ENCODE measurements at places on chromosomes 3 and 15.

DNA sequence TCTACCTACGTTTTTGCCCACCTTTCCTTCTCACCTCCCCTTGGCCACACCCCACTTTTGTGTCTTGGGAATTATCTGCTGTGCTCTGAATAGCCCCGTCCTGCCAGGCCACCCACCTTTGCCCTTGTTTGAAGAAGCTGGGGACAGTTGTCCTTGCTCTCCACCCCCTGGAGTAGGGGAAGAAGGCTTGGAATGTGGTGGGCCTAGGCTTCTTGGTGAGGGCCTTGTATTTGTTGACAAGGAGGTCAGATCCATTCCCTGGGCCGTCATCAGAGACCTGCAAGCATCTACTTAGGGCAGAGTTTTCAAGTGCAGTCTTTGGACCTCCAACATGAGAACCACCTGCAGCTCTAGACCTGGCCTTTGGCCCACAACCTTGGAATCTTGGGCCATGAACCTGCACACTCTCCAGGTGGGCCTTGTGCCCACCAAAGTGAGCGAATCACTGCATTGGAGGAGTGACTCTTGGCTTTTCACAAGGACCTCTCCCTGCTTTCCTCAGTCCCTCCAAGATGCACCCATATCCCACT, 160.6 kb downstream of the APBA2 start:
- no peak for DNase-seq

GRCh38 chr3:197807969-197808587, 17.0 kb downstream of the LRCH3 start:
- no peak for DNase-seq

- DNase-seq: no peak
Observed at GRCh38 chr3:153785901-153786300, 335.3 kb upstream of the ARHGEF26 start.

DNA sequence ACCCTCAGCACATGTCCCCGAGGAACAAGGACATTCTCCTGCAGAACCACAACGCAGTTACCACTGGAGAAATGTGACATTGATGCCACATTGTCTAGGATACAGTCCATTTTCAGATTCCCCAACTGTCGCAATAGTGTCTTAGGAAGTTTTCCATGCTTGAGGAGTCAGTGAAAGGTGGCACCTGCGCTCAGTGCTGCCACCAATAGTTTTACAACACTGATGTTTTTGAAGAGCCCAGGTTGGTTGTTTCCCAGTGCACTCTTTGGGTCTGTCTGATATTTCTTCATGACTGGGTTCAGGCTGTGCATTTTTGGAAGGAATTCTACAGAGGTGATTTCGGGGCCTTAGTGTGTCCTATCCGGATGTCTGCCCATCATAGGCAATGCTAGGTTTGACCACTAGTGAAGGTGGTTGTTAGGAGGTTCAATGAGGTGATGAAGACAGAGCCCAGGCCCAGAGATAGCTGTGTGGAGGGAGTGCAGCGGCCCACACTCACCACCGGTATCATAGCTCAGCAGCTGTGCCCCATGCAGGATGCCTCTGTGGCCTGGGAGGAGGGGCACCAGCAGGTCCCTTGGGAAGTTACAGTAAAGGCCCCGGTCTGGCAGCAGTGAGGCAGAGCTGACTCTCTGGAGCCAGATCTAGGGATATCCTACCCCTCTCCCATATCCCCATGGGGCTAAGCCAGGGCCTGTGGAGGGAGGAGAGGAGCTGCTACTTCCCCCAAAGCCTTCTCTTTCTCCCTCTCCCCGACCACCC, 96.6 kb downstream of the DNAJB8 start:
- DNase-seq: no peak

DNA sequence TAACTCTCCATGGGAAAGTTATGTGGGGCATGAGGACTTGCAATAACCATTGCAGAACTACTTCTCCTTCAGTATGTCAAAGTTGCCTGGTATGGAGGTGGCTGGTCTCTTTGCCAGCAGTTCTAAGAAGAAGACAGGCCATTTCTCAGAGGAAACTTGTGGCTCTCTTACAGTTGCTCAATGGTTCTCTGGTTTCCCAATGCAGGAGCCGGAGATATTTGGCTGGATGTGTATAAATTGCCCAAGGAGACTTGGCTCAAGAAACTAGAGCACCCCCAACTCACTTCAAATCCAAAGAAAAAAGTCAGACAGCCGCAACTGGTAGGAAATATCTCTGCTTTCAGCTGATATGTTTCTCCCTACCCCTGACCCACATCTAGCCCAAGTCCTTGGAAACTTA, 24.2 kb downstream of the WDR93 start:
- DNase-seq: no peak

DNA sequence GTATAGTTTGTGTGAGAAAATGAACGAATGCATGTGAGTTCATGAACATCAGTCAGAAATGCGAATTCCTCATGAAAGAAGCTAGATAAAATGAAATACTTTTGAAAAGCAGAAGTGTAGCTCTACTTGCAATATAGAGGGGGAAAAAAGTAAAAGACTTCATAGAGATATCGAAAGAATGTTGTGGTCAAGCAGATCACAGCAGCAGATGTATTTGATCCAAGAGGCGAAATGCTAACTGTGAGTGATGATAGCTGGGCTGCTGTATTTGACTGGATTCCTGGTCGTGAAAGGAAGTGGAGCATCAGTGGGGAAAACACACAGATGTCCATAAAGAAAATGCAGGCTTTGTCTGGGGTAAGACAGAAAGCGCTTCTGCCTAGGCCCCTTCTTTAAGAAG, 112.4 kb downstream of the ADAMTSL3 start:
- DNase-seq: no peak
